ENCODE measurements at places on chromosomes 6 and 20.

GRCh38 chr6:161080263-161080970, 88.8 kb downstream of the MAP3K4 start:
- no peak for DNase-seq

DNA sequence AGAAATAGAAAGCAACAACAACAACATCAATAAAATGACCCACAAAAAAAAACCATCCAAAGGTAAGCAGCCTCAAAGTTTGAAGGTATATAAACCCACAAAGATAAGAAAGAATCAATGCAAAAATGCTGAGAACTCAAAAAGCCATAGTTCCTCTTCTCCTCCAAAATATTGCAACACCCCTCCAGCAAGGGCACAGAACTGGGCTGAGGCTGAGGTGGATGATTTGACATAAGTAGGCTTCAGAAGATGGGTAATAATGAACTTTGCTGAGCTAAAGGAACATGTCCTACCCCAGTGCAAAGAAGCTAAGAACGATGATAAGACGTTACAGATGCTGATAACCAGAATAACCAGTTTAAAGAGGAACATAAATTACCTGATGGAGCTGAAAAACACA, 188.8 kb upstream of the BTBD3 start:
- no peak for DNase-seq

- no peak for DNase-seq
Measured at GRCh38 chr6:22613695-22614094, 44.3 kb downstream of the HDGFL1 start.

DNA sequence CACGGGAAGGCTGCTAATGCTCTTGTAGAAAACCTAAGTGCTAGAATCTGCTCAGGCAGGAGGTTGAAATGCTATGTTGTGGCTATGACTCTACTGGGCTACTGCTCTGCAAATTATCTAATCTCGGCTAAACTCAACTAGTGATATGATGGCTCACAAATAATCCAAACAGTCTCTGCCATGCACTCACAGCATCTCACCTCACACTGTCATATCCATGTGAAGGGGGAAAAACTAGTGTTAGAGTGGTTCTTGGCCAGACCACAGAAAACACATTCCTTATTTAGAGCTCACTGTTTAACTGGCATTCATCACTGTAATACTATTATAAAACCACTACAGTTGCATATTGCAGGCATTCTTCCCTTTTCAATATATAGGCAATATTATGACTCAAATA, 81.8 kb upstream of the DST start:
- DNase-seq = no peak

DNA sequence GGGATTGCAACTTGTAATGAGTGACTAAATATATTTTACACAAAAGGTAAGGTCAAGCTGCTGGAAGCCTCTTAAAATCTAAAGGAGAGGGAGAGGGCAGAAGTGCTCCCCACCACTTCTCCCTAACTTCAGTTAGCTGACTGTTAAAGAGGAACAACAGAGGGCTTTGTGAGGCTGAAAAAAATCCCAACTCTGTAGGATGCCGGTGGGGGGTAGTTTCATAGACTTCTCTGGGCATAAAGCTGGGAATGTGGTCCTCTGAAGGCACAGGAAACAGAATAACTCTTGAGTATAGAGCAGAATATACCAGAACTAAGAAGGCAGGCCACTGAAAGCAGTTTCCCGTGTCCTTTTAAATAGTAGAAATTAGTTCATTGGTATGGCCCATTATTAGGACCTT, 71.6 kb downstream of the KIF6 start:
- DNase-seq = peak; percentile 61

- no peak for DNase-seq
Measured at GRCh38 chr6:139534472-139535115, 160.1 kb upstream of the CITED2 start.

GRCh38 chr6:135163440-135163738, 17.7 kb upstream of the MYB start:
- DNase-seq = no peak

Measured in midbrain (tissue), 1 donor.